ENCODE measurements at places on chromosomes 13 and 19.

DNA sequence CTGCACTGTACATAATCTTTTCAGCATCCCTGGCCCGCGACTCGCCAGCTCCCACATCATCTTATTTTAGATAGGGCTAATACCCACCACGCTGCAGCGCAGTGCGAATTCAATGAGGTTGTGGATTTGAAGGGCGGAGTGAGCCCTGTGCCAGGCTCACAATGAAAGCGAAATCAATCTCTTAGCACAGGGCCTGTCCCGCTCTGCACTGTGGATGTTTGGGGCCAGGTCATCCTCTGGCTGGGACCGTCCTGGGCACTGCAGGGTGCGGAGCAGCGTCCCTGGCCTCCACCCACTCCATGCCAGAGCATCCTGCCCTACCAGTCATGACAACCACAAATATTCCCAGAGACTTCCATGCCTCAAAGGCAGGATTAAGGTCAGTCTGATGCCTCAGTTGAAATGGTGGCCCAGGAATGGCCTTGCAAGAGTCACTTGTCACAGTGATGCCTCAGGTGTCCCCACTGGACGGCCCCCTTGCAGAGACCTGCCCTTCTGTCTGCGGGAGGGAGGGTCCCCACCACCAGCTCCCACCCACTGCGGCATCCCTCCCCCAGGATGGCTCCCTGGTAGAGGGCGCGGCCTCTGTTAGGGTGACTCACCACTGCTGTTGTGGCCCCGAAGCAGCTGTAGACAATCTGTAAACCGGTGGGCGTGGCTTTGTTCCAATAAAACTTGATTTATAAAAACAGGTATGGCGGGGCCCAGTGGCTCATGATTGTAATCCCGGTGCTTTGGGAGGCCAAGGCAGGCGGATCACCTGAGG is 5.6 kb downstream of the UHRF1 start:
- peak; percentile 79 for DNase-seq

- DNase-seq: peak; percentile 35
These were observed 682 bp downstream of the PIK3R2 start for GRCh38 chr19:18153556-18154134.

DNA sequence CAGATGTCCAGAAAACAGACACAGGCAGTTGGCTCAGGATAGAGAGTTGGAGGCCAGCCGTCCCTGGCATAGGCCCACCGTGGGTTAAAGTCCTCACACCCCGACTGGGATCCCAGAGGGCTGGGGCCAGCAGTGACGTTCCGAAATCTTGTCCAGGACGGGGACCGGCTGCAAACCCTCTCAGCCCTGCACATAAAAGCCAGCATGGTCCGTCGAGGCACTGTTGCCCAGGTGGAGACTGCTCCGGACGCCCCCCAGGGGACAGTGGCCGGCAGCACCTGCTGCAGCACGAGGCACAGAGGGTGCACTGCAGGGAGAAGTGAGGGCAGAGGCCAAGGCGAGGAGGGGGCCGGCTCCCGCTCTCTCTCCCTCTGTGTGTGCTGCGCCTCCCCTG is 4.3 kb upstream of the IFNL2 start:
- DNase-seq: no peak

GRCh38 chr19:51664997-51665396 is 18.4 kb upstream of the SIGLEC14 start:
- DNase-seq: no peak

- DNase-seq: no peak
These were observed 47.4 kb upstream of the PCDH20 start for GRCh38 chr13:61463024-61463423.

DNA sequence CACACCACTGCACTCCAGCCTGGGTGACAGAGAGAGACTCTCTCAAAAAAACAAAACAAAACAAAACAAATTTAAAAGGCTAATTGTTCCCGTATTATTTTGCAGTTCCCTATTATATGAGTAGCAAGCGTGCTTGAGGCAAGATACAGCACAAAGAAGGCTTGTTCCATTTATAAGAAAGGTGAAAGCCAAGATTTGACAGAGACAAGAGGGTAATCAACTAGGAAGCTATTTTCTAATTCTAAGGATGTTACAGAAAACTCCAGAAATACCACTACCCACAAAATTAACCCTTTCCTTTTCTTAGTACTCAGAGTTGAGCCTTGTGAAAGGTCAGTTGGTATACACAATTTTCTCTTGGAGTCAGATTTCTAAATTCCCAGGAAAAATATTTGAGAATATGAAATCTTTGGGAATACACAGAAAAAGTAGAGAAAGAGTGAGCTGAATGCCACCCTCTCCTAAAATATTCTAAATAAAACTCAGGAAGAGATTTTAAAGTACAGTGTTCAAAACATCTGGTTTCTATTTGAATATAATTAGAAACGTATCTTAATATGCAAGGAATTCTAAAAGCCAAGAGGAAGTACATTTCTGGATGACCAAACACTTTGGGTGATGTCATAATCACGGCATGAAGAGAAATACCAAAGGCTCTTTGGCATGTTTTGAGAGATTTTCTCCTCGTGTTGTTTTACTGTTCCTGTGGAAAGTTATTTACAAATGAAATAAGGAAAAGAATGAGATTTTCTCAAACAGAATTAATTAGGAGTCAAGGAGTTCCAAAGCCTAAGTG is 63.0 kb upstream of the FLT1 start:
- no peak for DNase-seq

DNA sequence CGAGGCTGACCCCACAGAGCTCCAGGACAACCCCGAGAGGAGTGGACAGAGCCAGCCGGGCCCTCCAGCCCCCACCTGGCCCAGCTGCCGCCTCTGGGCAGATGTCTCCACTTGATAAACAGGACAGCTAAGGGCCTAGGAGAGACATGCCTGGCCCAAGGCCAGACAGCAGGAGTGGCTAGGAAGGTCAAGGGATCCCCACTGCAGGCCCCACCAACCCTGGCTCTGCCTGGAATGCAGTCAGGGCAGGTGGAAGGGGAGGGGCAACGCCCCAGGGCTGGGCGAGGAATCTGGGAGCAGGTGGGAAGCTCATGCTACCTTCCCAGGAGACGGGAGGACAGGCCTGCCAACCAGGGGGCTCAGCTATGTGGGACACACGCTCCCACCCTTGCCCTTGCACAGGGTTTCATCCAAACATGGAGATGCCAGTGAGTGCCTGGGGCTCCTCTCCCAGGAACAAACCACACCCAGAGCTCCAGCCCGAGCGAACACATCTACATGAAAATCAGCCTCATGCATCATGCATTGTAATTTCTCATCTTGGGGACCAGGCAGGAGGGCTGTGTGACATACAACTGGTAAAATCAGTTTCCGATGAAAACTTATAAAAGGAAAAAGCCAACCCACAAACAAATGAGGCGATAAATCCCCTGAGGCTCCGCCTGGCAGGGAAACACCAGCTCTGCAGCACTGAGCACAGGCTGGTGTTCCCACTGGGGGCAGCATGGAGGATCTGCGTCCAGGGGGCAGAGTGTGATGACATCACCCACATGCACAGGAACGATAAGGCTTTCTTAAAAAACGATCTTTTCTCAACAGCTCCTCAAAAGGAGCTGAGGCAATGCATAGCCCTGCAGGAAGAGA is 25.0 kb downstream of the SH3GL1 start:
- no peak for DNase-seq

- no peak for DNase-seq
These were observed 180.5 kb downstream of the EFNB2 start for GRCh38 chr13:106354961-106355360.

DNA sequence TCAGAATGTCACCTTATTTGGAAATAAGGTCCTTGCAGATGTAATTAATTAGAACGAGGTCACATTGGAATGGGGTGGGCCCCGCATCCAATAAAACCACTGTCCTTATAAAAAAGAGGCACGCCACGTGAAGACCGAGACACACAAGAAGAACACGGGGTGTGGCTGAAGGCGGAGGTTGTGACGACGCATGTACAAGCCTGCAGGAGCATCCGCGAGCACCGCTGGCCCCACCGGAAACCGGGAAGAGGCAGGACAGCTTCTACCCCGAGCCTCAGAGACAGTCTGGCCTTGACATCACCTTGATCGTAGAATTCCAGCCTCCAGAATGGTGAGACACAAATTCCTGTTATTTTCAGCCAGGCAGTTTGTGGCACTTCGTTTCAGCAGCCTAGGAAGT is 177.9 kb downstream of the COL4A1 start:
- no peak for DNase-seq

GRCh38 chr19:9966448-9966847 is 30.1 kb upstream of the OLFM2 start:
- no peak for DNase-seq

DNA sequence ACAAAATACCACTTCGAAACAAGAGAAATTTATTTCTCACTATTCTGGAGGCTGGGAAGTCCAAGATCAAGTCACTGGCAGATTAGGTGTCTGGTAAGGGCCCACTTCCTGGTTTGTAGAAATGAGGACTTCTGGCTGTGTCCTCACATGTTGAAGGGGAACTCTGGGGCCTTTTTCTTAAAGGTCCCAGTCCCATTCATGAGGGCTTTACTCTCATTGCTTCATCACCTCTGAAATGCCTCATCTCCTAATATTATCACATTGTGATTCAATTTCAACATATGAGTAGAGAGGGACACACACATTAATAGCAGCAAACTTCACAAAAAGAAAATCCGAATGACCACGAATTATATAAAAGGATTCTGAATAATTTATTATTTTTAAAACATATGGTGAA is 21.6 kb upstream of the SIGLEC14 start:
- no peak for DNase-seq

GRCh38 chr19:44657211-44657921 is 13.7 kb downstream of the PVR start:
- peak; percentile 83 for DNase-seq

DNA sequence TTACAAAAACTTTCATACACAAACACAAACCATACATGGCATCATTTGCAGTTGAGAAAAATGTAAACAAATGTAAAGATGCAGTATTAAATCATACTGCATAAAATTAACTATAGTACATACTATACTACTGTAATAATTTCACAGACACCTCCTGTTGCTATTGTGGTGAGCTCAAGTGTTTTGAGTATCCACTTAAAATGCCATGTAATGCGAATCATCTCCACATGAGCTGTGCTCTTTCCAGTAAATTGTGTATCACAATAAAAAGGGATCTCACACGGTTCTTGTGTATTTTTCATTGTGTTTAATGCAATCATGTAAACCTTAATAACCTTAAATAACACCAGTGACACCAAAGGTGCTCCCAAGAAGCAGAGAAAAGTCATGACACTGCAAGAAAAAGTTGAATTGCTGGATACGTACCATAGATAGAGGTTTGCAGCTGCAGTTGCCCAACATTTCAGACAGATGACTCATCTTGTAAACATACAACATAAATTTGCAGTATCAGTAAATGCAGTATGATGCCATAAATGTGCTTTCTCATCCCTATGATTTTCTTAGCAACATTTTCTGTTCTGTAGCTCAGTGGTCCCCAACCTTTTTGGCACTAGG is 166.6 kb downstream of the RAP2A start:
- DNase-seq: no peak

- no peak for DNase-seq
These were observed 7.5 kb downstream of the UBAC2 start for GRCh38 chr13:99208185-99208584.

DNA sequence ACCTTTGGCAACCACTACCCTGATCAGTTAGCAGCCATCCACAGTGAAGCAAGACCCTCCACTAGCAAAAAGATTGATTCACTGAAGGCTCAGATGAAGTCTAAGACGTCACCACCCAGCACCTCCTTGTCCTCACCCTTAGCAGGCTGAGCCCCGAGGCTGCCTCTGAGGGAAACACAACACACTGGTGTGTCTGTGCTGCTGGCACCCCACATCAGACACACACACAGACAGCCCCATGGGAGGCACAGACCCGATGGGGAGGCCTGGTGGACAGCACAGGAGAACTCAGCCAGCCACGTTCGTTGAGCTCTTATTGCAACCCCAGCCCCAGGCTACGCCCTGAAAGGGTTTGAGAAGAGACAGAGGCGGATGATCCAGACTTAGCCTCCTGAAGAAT is 94.7 kb downstream of the ZDHHC20 start:
- no peak for DNase-seq

GRCh38 chr13:66214467-66214866 is 1015.7 kb downstream of the PCDH9 start:
- DNase-seq: no peak

DNA sequence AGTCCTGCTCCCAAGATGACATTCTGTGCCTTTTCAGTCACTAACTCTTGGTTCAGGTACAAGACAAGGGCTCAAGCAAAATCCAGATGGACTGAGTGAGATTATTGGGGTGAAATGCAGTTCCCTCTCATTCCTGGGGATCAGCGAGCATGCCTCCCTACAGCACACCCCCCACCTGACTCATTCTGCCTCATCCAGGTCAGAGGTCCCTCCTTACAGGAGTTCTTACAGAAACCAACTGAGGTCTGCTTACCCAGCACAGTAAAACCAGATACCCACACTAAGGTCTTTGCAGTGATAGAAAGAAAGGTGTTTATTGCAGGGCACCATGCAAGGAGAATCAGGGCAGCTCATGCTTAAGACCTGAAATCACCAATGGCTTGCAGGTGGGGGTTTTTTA is 21.6 kb upstream of the MRI1 start:
- no peak for DNase-seq
